Fibroblast of villous mesenchyme (primary cell): ENCODE measurements at places on chromosomes 11 and 22. TPM values are rescaled to one million over a fixed set of nuclear protein-coding genes. Genes with fewer than 3 reads are reported as not detected.

DNA sequence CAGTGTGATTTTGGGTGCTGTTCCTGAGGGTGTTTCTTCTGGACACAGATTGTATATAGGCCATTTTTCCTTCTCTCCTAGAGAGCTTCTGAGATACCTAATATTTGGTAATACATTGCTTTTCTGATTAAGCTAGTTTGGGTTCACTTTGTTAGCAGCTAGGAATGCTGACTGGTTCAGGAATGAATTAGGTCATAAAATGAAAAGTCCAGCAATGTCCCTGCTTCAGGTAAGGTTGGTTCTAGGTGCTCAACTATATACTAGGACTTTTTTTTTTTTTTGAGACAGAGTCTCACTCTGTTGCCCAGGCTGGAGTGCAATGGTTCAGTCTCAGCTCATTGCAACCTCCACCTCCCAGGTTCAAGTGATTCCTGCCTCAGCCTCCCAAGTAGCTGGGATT lies 32.9 kb upstream of the APOL5 start:
- DNase-seq, result no peak

MYOD1 gene
- total RNA-seq, result under 0.01 TPM in 1 of 2 replicates, not detected in the other

LINC01488 gene
- not detected in 2 replicates for total RNA-seq

CCDC73 gene
- not detected in 2 replicates for total RNA-seq
